Activated CD4-positive, alpha-beta T cell treated with anti-CD3 and anti-CD28 coated beads for 36 hours (primary cell): ENCODE measurements at places on chromosomes 5 and 9. TPM values are rescaled to one million over a fixed set of nuclear protein-coding genes. Genes with fewer than 3 reads are reported as not detected.

Gene IFNA13
- total RNA-seq: not detected

GRCh38 chr5:88693071-88693932 is 189.7 kb downstream of the MEF2C start:
- DNase-seq: peak; percentile 25

Gene WWC1
- 2.2 TPM for total RNA-seq

- DNase-seq: peak; percentile 32
Observed at GRCh38 chr9:96100385-96101300, 201.3 kb downstream of the HSD17B3 start.

Gene CCDC171
- 2.8 TPM for total RNA-seq

DNA sequence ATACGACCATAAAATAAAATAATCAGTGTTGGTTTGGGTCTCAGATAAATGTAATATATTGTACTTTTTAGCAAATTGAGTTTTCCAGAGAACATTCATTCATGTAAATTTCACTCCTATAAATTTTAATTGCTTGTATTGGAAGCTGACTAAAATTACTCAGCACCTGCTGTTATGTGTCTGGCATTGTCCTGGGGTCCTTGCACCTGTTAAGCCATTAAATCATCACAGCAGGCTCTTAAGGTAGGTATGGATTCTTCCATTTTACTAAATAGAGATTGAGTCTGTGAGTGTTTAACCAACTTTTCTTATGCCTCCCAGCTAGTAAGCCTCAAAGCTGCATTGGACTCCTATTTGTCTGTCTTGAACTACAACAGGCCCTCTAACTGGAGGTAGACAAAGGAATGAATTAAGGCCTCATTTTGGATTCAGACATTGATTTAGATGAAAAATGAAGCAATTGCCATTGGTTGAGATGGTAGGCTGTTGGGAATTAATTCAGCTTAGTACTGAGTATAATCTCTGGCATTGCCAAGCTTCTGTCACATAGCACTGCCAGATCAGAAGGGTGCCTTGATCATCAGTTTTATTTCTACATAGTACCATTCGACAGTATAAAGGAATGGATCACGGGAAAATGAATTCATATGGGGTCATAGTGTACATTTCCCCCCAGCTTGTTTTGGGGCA is 78.9 kb downstream of the PARP8 start:
- no peak for DNase-seq

- DNase-seq: no peak
Observed at GRCh38 chr9:25254051-25254450, 424.2 kb downstream of the TUSC1 start.

DNA sequence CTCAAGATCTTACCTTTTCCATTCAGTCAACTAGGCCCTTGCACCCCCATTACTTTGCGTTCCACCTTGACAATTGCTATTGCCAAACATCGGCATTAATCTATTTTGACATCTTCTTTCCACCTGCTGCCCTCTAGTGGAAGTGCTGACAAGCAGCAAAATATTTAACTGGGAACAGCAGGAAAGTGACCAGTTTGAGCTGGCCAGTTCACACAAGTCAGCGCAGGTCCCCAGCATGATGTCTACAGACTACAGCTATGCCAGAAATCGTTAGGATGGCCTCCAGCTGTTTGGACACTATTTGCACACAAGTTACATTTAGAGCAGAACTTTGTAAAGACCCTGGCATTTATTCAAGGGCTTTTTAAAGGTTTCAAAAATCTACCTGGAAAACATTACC is 160.1 kb downstream of the GHR start:
- DNase-seq: peak; percentile 52

Gene FAM221B
- total RNA-seq: not detected

Gene TAF1L
- total RNA-seq: not detected

- no peak for DNase-seq
Observed at GRCh38 chr9:27203783-27204182, 93.2 kb downstream of the EQTN start.

Gene SLC46A2
- total RNA-seq: not detected
